NCI-H1930 (cell line): ENCODE measurements at places on chromosomes 1 and 21.

DNA sequence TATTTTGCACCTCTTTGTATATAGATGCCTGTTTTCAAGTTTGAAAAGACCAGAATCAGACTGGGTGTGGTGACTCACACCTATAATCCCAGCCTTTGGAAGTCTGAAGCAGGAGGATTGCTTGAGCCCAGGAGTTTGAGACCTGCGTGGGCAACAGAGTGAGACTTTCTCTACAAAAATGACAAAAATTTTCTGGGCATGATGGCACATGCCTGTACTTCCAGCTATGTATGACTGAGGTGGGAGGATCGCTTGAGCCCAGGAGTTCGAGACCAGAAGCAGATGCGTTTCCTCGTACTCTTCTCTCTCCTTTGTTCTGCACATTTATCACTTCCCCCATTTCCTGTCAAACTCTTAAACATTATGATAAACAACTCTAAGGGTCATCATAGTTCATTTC lies 310.0 kb upstream of the SNX7 start:
- no peak for DNase-seq

GRCh38 chr1:181179987-181180365 lies 91.5 kb downstream of the IER5 start:
- peak; percentile 4 for DNase-seq

DNA sequence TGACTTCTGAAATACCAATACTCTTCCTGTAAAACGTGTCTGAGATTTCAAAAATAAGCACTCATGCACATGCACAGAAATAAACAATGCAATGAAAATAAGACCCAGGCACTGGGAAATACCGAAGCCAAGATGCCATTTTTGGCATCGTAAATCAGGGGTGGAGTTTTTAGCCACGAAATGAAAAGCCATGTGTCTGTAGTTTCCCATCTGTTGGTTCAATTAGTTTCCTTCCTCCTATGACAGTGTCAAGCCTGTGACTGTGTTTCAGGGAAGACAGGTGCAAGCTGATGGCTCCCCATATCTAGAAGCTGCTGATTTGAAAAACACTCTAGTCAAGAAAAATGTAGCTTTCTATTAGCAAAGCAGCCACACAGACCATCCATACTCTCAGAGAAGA lies 480.4 kb upstream of the CAMK1G start:
- no peak for DNase-seq

- DNase-seq, result no peak
These were observed 45.5 kb upstream of the MRPS6 start for GRCh38 chr21:34027721-34028461.

- DNase-seq, result no peak
These were observed 25.9 kb upstream of the IL19 start for GRCh38 chr1:206744683-206745082.

- DNase-seq, result no peak
These were observed 224.8 kb downstream of the SIPA1L2 start for GRCh38 chr1:232404981-232405731.

- DNase-seq, result no peak
These were observed 7.9 kb downstream of the COX20 start for GRCh38 chr1:244843148-244843978.

DNA sequence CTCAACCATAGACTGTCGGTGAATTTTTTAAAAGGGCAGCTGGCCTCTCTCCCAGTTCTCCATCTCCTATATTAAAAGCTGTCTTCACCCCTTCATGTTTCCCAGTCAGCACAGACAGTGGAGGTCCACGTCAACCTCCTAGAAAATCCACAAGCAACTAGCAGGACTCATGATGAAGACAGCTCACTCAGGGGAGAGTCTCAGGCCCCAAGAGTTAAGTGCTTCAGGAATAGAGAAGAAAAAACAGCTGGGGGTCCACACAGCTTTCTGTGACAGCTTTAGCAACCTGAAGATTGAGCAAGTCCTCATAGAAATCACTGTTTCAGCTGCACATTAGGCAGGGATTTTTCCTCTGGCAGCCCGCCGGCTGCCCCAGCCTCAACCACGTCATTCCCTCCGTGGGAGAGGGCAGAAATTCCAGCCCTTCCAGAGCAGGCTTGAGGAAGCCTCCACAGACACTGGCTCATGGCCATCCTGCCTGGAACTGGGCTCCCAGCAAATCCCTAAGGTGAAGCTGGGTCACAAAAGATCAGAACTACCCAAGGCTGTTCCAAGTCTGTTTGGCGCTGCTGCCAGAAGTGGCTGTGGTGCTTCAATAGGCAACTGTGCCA lies 15.2 kb downstream of the GPR161 start:
- DNase-seq, result no peak

GRCh38 chr21:39444421-39445180 lies 977 bp downstream of the LCA5L start:
- no peak for DNase-seq
